Stimulated activated CD4-positive, alpha-beta T cell treated with anti-CD3 and anti-CD28 coated beads, Interleukin-2, amount 100 ng/mL, for 24 hours (primary cell): ENCODE measurements at places on chromosomes 1 and 21.

DNA sequence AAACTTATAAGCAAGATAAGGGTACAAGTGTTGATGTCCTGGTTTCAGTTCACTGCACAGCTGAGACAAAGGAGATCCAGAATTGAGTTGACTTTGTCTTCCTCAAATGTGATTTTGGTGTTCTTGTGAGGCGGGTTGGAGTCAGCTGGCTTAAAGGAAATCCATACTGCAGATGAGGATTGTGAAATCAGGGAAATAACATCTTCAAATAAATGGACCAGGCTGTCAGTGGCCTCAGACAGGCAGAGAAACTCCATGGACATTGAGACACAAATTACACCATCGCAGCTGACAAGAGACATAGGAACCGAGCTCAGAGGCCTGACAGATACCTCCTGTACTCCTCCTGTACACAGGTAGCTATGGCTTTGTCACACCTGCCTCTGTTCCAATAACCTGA is 27.0 kb upstream of the REG4 start:
- no peak for DNase-seq

DNA sequence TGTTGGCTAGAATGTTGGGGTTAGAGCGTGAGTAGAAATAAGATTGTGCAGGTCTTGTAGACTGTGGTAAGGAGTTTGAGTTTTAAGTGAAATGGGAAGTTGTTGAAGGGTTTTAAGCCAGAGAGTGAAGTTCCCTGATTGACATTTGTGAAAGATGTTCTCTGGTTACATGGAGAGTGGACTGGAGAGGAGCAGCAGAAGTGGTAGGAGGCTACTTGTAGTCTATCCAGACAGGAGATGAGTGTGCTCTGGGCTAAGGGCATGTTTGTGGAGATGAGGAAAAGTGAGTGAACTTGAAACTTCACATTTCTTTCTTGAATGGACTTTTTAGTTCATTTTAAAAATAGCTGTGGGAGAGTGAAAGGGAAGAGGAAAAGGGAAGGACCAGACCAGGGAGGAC is 37.0 kb downstream of the F3 start:
- no peak for DNase-seq

GRCh38 chr21:28317177-28317950 is 675.3 kb downstream of the LTN1 start:
- DNase-seq: no peak

- no peak for DNase-seq
Measured at GRCh38 chr1:223341121-223341520, 22.9 kb downstream of the SUSD4 start.

- no peak for DNase-seq
Measured at GRCh38 chr1:9764550-9764949, 59.2 kb downstream of the CLSTN1 start.

DNA sequence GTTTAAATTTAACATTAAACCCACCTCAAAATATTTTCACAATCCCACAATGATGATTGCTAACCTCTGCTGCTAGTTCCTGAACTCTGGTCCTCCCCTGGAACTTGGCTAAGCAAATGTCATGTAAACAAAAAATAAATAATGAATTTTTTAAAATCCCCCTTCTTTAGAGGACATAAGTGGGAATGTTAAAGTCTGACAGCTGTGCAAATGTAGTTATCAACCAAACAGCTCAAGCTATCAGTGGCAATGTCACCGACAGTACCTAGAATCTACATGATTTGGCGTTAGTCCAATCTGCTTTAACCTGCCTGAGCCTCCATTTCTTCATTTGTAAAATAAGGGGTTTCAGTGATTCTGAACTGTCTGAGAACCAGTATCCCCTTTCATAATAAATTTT is 67.7 kb downstream of the GDAP2 start:
- DNase-seq: no peak

GRCh38 chr1:87512431-87512830 is 183.8 kb downstream of the LMO4 start:
- no peak for DNase-seq

DNA sequence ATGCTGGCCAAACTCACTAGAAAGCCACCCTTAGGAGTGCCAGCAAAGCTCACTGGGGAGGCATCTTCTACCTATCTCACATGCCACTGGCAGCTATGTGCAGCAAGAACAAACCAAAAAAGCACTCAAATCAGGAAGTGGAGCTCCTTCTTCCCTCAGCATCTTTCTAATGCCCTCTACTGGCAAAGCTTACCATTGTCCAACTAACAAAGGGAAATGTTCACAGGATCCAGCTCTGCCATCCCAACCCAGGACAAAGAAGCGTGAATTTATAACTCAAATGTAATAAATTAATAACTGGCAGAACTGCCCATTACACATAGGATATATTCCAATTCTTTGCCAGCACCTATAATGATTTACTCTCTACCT is 38.9 kb downstream of the LEPR start:
- DNase-seq: no peak

DNA sequence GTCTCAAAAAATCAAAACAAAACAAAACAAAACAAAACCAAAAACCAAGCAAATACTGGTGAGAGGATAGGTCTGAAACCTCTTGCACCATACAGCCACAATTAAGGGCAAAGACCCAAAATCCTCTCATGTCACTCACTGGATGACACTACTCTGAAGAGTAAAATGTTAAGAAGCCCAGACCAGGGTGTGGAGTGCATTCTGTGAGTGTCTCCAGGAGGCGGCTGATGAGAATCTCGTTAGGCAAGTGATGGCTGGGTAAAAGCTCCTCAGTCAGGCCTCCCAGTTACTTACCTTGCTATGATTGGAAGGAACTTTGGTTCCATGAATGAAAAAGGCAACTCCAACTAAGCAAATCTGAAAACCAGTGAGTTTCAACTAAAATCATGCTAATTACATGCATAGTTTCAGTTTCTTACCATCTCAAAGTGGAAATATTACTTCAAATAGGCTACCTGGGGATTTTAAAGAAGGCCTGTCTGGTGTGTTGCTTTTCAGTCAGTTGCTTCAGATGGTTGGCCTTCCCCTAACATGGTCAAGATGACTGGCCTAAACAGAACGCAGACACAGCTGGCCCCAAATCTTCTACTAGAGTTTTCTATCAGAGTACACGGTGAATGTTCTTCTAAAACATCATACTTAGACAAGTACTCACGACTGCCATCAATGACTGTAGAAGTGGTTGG is 95.1 kb downstream of the KIAA0319L start:
- DNase-seq: no peak

GRCh38 chr1:91381844-91382243 is 22.8 kb downstream of the HFM1 start:
- DNase-seq: no peak

GRCh38 chr1:162003830-162004215 is 19.8 kb downstream of the OLFML2B start:
- DNase-seq: no peak

GRCh38 chr1:60402816-60403215 is 329.2 kb upstream of the C1orf87 start:
- no peak for DNase-seq

GRCh38 chr1:1355416-1355815 is 2.9 kb downstream of the MXRA8 start:
- peak; percentile 40 for DNase-seq

- no peak for DNase-seq
Measured at GRCh38 chr1:193242000-193242399, 55.6 kb upstream of the B3GALT2 start.

- DNase-seq: no peak
Measured at GRCh38 chr1:8633741-8634501, 183.5 kb downstream of the RERE start.

GRCh38 chr1:171366085-171366484 is 52.1 kb downstream of the FMO4 start:
- no peak for DNase-seq

DNA sequence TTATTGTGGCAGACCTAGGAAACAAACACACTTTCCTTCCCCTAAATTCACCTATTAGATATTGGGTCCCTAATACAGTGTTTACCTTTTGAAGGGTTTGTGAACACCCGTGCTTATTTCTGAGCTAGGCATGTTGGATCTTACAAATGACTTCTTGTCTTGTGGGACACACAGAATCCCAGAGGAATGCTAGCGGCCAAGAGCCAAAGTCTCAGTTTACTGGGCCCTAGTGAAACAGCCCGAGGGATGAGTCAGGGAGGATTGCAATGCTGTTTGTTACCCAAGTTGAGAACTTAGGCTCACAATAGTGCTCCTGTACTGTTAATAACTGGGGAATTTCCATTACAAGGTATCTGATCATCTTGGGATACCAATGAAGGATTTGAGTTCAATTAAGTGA is 100.1 kb upstream of the AKT3 start:
- DNase-seq: no peak

DNA sequence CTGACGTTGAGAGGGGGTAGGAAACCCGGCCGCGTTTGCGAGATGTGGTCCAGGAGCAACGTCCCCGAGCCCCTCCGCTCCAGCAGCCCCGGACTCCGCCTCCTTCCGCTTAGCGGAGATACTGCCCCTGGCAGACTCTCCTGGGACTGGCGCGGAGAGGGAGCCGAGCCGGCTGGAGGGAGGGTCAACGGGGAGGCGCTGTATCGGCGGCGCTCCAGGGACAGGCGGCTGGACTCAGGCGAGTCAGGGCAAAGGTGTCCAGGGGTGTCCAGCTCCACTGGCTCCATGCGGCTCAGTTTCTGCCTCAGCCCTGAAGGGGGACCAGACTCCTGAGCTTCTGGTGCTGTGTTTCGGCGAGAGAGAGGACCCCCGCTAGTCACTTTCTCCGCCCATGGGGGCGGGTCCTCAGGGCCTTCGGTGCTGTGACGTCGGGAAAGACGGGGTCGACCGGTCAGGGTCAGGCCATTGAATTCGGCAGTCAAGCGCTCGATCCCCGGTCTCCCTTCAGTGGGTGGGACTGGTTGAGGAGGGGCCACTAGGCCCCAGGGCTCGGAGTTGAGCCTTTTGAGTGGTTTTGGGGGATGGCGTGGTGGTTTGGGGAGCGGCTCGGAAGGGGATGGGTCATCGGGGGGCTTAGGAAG is 2.8 kb upstream of the LIX1L start:
- DNase-seq: peak; percentile 63

GRCh38 chr1:118504867-118505266 is 319.8 kb upstream of the SPAG17 start:
- DNase-seq: no peak

- DNase-seq: no peak
Measured at GRCh38 chr1:3593334-3593733, 18.0 kb downstream of the MEGF6 start.

- DNase-seq: no peak
Measured at GRCh38 chr21:14993115-14993514, 71.7 kb downstream of the NRIP1 start.

- DNase-seq: no peak
Measured at GRCh38 chr1:154454386-154455120, 47.5 kb upstream of the TDRD10 start.

GRCh38 chr1:6498576-6499111 is 7.2 kb upstream of the PLEKHG5 start:
- DNase-seq: no peak

- no peak for DNase-seq
Measured at GRCh38 chr1:42013881-42014470, 95.3 kb upstream of the HIVEP3 start.

GRCh38 chr1:227841096-227841495 is 25.6 kb downstream of the PRSS38 start:
- no peak for DNase-seq

DNA sequence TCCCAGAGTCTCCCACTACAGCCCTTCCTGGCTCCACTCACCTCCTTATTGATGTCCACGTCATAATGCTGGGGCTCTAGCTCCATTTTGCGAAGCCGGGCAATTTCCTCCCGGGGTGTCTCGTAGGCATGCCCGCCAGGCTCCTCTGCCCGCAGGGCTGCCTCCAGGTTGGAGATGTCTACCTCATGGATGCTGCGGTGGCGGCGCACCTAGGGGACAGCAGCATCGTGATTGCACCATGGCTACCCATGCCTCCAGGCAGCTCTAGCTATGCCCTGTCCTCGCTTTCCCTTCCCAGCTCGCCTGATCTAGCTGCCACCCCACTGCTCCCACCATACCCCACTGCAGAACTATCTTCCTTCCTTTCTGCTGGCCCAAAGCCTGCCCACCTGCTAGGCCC is 15.1 kb upstream of the GOLT1A start:
- DNase-seq: no peak

GRCh38 chr1:108521990-108522393 is 37.9 kb upstream of the EEIG2 start:
- no peak for DNase-seq

DNA sequence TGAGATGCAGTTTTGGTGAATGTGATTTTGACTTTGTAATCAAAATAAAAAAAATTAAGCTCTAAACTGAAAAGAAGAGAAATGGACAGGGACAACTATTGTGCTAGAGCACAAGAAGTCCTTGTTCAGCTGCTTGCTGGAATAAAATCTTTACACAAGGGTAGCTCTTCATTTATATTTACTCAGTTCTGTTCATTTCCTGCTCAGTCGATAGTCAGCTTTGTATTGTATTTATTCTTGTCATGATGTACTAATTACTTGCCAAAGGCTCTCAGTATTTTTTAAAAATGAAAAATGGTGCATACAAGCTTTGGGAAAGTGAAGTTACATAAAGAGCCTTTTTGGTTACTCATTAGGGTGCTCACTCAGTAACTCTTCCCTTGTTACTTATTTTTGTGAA is 17.8 kb downstream of the F5 start:
- DNase-seq: no peak

GRCh38 chr1:180264595-180264994 is 34.5 kb downstream of the LHX4 start:
- no peak for DNase-seq

DNA sequence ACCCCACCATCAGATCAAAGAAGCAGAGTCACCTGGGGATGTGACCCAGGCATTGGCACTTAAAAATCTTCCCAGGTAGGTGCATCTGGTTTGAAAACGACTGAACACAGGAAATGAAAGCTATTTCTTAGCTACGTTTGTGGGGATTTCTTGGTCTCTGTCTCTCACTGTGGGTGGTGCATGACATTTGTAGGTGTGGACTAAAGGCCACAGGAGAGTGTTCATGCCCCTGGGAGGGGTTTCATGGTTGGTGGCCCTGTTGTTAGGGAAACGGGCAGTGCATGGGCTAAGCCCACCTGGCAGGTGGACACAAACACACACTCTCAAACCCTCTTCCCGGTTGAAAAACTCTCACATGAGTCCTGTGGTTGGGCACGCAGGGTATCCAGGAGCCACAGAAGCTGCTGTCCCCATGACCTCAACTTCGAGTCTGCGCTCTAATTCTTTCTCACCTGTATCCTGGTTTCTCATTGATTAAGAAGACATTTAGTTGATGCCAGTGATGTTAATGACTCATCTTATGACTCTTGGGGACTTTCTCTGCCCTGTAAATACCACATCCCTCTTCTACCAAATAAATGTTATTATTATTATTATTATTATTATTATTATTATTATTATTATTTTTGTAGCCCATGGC is 119.4 kb downstream of the MRPS6 start:
- no peak for DNase-seq

GRCh38 chr1:148263128-148263905 is 111.2 kb upstream of the NBPF11 start:
- DNase-seq: peak; percentile 69

- no peak for DNase-seq
Measured at GRCh38 chr21:32523463-32523862, 61.9 kb downstream of the TCP10L start.

GRCh38 chr1:173295995-173296394 is 88.9 kb upstream of the TNFSF4 start:
- no peak for DNase-seq

- DNase-seq: no peak
Measured at GRCh38 chr1:180742663-180743062, 110.8 kb downstream of the XPR1 start.

- DNase-seq: no peak
Measured at GRCh38 chr1:33060579-33061083, 20.3 kb upstream of the AZIN2 start.
